ENCODE measurements at places on chromosomes 3 and 15. TPM values are rescaled to one million over a fixed set of nuclear protein-coding genes. Genes with fewer than 3 reads are reported as not detected.

GRCh38 chr3:135159681-135160247 lies 364.7 kb downstream of the EPHB1 start:
- H3K4me1 ChIP-seq = no peaks in the 10 kb centered on the region
- no peaks in the 10 kb centered on the region for H3K27me3 ChIP-seq
- H3K4me3 ChIP-seq = no peak overlapping the region
- H3K36me3 ChIP-seq = no peaks in the 10 kb centered on the region

PLA2G4B gene
- total RNA-seq = 13.4 TPM

DNA sequence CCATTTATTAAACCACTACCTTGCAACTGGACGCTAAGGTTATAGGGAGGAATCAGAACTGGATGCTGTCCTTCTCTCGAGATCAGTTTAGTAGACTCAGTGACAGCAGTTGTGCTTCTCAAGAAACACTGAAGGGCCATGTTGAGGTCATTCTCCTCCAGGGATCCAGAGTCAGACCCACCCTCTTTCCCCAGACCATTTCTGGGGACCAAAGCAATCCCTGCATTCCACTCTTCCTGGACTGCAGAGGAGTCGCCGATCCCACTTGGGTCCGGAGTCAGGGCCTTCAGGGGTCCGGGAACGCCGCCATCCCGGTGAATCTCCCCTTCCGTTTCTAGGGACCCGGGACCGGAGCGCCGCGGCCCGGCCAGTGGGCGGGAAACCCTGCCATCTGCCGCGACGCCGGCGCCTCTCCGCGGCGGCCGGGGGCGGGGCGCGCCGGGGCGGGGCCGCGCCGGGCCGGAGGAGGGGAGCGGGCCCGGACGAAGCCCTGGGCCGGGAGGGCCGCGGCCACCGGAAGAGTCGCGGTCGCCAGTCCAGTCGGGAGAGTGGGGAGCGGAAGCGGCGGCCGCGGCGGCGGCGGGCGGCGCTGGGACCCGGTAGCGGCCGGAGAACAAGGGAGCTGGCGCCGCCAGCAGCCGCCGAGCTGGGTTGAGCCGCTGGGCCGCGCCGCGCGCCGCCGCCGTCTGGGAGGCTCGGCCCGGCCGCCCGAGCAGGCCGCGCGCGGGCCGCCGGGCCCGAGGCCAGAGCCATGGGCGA lies at the start of gene DVL3:
DVL3 (plus strand) TSS at position 493 of the 759 bp plus-strand sequence; CDS start at position 752, 259 bp downstream.
- peaks cover 37% of the 10 kb centered on the region for H3K4me1 ChIP-seq
- DNase-seq = peak; percentile 85
- no peaks in the 10 kb centered on the region for H3K36me3 ChIP-seq

STAB1 gene
- 92.4 TPM for total RNA-seq

DNA sequence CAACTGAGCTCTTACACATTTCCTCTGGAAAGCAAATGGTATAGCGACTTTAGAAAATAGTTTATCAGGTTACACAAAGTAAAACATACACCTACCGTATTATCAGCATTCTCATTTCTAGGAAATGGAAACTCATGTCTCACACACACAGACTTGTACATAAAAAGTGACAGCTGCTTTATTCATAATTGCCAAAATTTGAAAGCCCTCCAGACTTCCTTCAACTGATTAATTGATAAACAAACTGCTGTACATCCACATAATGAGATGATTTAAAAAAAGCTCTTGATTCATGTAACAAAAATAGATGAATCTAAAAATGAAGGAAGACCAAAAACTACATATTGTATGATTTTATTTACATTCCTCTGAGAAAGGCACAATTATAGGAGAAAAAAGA lies 425.5 kb downstream of the GABRG3 start:
- no peak overlapping the region for H3K27ac ChIP-seq
- no peak overlapping the region for H3K4me3 ChIP-seq
- DNase-seq = no peak
- H3K27me3 ChIP-seq = no peaks in the 10 kb centered on the region

GALK2 gene
- total RNA-seq = 61.9 TPM

- no peaks in the 10 kb centered on the region for H3K36me3 ChIP-seq
- DNase-seq = no peak
- H3K4me3 ChIP-seq = no peak overlapping the region
- no peaks in the 10 kb centered on the region for H3K4me1 ChIP-seq
These were observed 18.2 kb upstream of the AMOTL2 start for GRCh38 chr3:134392336-134392983.

GRCh38 chr15:90560229-90560776 lies 30.6 kb downstream of the CRTC3 start:
- H3K4me1 ChIP-seq = peaks cover 21% of the 10 kb centered on the region
- H3K27ac ChIP-seq = peak overlapping the region; percentile 6
- no peaks in the 10 kb centered on the region for H3K27me3 ChIP-seq
- no peak overlapping the region for H3K4me3 ChIP-seq
- no peak for DNase-seq
- no peaks in the 10 kb centered on the region for H3K36me3 ChIP-seq

GRCh38 chr3:52240059-52240885 lies 1.3 kb upstream of the TWF2 start:
- no peaks in the 10 kb centered on the region for H3K36me3 ChIP-seq
- no peak overlapping the region for H3K4me3 ChIP-seq
- peak overlapping the region; percentile 94 for H3K27ac ChIP-seq
- DNase-seq = peak; percentile 40
- H3K27me3 ChIP-seq = no peaks in the 10 kb centered on the region
- peaks cover 36% of the 10 kb centered on the region for H3K4me1 ChIP-seq

MOBP gene
- not detected for total RNA-seq

- no peak for DNase-seq
- H3K27ac ChIP-seq = no peak overlapping the region
- H3K27me3 ChIP-seq = no peaks in the 10 kb centered on the region
- no peaks in the 10 kb centered on the region for H3K36me3 ChIP-seq
These were observed 93.1 kb downstream of the AKAP13 start for GRCh38 chr15:85473455-85473854.

GRK7 gene
- total RNA-seq = not detected
